Activated CD4-positive, alpha-beta memory T cell treated with anti-CD3 and anti-CD28 coated beads for 36 hours (primary cell): ENCODE measurements at places on chromosomes 7 and 10. TPM values are rescaled to one million over a fixed set of nuclear protein-coding genes. Genes with fewer than 3 reads are reported as not detected.
A peak's percentile ranks its signal among the peaks of the same experiment; 100 is the strongest.

- no peak for DNase-seq
These were observed 56.4 kb downstream of the MYPN start for GRCh38 chr10:68165643-68166042.

- no peak for DNase-seq
These were observed 4.7 kb downstream of the C10orf88 start for GRCh38 chr10:122949296-122949695.

DNA sequence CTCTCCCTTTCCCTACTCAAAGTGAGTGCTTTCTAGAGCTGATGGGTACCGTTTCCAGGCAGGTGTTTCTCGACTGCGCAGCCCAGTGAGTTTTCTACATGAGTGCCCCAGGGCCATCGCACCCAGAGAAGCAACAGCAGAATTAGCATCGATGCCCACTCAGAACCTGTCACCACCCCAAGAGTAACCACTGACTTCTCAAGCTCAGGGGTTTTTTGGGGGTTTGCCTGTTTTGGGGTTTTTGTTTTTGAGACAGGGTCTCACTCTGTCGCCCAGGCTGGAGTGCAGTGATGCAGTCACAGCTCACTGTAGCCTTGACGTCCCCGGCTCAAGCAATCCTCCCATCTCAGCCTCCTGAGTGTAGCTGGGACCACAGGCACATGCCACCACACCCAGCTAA lies 25.7 kb downstream of the SNX8 start:
- no peak for DNase-seq

- DNase-seq = no peak
These were observed 87.2 kb downstream of the RNF216 start for GRCh38 chr7:5694221-5694754.

DNA sequence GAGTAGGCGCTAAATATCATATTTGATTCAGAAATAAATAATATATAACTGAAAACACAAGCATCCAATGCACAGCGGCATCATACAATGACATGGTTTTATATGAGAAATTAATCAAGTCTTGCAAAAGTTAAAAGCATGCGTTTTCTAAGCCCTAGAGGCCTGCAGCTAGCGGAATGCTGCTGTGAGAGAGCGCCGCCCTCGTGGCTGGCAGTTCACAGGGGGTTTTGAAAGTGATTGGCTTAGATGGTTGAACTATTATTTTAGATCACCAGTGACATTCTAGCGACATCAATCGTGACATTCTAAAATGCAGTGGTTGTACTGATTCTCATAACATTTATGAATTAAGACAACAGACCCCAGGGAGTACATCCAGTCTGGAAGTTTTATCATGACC lies 235.2 kb upstream of the MGMT start:
- no peak for DNase-seq

- no peak for DNase-seq
These were observed 301.8 kb upstream of the MGMT start for GRCh38 chr10:129165076-129165720.

GRCh38 chr10:1002425-1003006 lies 14.3 kb downstream of the GTPBP4 start:
- no peak for DNase-seq

- peak; percentile 92 for DNase-seq
These were observed 96.9 kb downstream of the HIPK2 start for GRCh38 chr7:139680676-139681462.

GRCh38 chr10:34954142-34954541 lies 136.0 kb downstream of the CUL2 start:
- no peak for DNase-seq

DNA sequence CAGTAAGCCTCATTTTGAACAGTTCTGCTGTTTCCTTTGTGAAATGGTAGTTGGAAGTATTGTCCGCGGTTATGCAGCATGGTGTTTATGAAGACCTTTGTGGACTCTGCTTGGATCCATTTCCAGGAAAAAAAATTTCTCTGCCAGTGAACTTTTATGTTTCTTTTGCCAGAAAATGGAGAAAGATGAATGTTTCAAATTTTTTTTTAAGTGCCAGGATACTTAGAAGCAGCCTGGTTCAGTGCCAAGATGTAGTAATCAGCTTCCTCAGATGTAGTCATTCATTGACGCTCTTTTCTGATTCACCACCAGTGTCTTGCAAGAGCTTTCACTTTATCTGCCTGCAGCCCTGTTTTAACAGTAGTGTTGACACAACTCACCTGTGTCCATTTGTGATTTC lies 258.2 kb downstream of the SDK1 start:
- no peak for DNase-seq

DNA sequence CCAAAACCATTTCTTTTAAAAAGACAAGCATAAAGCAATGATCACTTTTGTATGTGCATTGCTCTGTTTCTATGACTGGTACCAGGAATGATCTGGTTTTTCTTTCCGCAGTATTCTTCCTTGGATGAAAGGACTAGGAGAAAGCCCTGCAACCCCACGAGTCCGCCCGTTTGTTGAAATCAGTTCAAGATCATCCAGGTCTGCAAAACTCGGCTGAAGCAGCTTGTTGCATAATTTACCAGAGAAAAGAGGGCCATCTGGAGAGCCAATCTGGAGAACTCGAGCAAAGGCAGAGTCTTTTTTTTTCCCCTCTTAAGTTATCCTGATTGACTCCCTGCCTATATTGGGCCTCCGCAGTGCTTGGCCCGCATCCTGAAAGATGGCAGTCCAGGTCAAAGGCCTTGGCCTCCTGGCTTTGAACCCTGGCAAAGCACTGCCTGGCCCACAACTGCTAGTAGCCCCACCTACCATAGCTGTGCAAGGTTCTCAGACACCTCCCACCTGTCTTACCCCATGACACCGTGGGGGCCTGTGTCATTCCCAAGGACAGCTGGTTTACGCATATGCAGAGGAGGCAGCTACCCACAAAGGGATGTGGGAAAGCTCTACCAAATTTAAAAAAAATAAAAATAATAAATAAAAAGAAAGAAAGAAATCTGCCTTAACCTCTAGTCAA lies 572.2 kb downstream of the INHBA start:
- no peak for DNase-seq

- DNase-seq = no peak
These were observed 106.3 kb downstream of the INPP5A start for GRCh38 chr10:132643709-132644526.

GRCh38 chr10:117457071-117457810 lies 82.0 kb upstream of the PDZD8 start:
- DNase-seq = no peak

GRCh38 chr10:36073796-36074345 lies 431.8 kb upstream of the FZD8 start:
- no peak for DNase-seq

DNA sequence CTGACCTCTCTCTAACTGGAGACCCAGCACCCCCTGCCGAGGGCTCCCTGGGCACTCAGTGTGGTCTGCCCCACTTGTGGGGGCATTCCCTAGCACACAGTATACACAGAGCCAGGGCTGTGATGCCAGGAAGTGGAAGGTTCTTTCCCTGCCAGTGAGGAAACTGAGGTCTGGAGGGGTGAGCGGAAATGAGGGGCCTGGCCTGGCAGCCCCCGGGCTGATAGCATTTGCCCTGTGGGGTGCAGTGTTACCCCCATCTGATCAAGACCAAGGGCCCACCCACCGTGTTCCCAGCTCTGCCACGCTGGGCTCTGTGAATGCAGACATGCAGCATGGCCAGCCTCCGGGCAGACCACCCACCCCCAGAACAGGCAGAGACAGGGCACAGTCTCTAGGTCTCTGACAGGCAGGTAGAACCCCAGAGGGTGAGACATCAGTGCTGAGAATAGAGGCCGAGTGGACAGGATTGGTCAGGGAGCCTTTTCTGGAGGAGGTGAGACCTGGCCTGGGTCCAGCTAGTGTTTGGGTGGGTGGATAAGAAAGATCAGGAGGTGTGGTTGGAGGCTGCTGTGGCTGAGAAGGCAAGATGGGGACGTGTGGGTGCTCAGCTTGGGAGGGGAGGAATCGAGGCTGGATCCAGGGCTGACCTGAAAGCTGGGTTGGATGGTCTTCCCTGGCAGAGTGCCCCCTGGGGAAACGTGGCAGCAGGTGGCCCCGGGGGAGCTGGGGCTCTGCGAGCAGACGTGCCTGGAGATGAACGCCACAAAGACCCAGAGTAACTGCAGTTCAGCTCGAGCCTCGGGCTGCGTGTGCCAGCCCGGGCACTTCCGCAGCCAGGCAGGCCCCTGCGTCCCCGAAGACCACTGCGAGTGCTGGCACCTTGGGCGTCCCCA lies 10.8 kb upstream of the ZNF862 start:
- DNase-seq = no peak

GRCh38 chr10:53601260-53601875 lies 828.8 kb upstream of the MBL2 start:
- no peak for DNase-seq

DNA sequence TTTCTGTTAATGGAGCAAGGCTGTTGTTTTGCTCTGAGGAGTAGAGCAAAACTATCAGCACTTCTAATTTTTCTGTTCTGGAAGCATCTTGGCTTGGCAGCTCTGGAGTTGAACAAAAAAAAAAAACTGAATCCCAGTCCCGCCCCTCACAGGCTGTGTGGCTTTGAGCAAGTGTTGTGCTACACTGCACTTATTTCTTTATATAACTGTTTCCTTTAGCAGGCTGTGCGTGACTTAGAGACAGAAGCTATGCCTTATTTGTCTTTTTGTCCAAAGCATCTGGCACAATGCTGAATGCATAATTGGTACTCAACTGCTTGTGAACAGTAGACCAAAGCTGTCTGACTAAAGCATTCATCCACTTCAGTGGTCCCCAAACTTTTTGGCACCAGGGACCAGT lies 96.1 kb downstream of the AMPH start:
- DNase-seq = no peak

GRCh38 chr7:18770822-18771221 lies 275.3 kb downstream of the HDAC9 start:
- no peak for DNase-seq

GRCh38 chr7:16905300-16906044 lies 23.7 kb upstream of the AGR3 start:
- no peak for DNase-seq

DNA sequence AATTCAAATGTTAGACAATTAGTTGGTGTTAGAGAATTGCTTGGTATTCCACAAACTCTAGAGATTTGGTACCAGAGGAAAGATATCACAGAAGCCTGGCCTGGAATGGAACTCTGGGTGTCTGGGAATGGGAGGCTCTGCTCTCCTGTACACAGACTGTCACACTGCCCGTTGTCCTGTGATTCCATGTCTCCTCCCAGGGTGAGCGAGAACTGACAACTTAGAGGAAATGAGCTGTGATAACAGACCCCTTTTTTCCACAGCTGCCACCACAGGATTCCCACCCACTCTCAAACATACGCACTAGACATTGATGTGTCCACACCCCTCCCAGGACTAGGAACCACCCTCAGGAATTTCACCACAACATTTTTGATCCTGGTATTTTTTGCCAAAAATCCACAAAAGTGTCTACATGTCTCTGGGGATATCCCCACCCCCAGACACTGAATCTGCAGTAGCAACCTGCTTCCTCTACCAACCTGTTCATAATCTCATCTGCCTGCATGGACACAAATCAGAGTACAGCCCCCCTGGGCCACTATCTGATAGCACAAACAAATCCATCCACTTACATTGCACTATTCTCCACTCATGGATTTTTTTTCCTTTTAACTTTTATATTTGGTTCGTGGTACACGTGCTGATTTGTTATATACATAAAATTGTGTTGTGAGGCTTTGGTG lies 4.7 kb downstream of the ZNF273 start:
- no peak for DNase-seq

HBP1 gene
- total RNA-seq = 24.3 TPM

NFE2L3 gene
- total RNA-seq = 27.3 TPM

KEL gene
- 0.34 TPM for total RNA-seq

CHPF2 gene
- total RNA-seq = 34.2 TPM

RBP4 gene
- total RNA-seq = not detected

HTR5A gene
- total RNA-seq = not detected

ALOX5 gene
- total RNA-seq = 1.1 TPM

CDNF gene
- total RNA-seq = 1.8 TPM

OR2AE1 gene
- not detected for total RNA-seq
